Fibroblast of lung (primary cell): ENCODE measurements at places on chromosomes 4 and X. TPM values are rescaled to one million over a fixed set of nuclear protein-coding genes. Genes with fewer than 3 reads are reported as not detected.

- DNase-seq = no peak
- H3K4me3 ChIP-seq = no peak within 1 kb of the TSS
These were observed at the start of gene SPANXN4 for GRCh38 chrX:143025628-143026027. Gene SPANXN4 (plus strand): TSS chrX:143025928. CDS start chrX:143026015, 87 bp downstream.

DNA sequence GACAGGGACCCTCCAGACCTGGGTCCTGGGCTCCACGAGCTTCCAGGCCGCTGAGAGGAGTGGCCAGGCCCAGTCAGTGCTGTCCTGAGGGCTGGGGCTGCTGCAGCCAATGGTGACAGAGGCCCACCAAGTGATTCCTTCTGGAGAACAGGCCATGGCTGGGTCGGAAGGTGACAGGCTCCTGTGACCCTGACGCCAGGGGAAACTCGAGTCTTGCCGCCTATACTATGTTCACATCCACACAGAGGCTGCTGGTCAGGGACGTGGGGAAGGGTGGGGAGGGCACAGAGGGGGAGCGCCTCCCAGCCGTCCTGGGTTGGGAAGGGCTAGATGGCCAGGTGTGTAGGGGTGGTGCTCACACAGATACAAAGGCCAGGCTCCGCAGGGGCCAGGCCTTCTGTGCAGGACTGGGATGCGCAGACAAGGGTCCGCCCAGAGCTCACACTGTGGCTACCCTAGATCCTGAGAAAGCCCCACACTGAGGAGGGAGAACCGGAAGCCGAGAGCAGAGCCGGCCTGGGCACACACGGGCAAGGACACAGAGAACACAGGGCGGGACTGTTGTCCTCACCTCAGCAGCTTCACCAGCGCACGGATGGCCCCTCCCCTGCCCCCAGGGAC, 81.4 kb downstream of the HTRA3 start:
- H3K36me3 ChIP-seq = no peaks in the 10 kb centered on the region
- H3K4me3 ChIP-seq = no peak overlapping the region
- H3K27me3 ChIP-seq = peaks cover 8% of the 10 kb centered on the region

DNA sequence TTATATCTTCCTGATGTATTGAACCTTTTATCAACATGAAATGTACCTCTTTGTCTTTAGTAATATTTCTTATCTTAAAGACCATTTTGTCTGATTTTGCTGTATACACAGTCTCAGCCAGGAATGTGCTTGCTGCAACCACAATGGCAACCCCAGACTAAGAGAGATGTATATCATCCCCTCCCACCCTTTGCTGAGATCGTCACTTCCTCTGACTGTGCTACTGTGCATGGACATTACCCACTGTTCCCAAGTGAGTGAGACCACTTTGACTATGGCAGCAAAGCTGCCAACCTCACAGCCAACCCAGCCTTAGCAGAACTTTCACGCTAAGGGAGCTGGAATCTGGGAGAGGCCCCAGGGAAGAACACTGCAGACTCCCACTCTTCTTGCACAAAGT, 46.0 kb downstream of the EIF2S3 start:
- DNase-seq = peak; percentile 68
- H3K4me3 ChIP-seq = no peak overlapping the region
- H3K36me3 ChIP-seq = no peaks in the 10 kb centered on the region
- no peak overlapping the region for H3K27ac ChIP-seq
- H3K4me1 ChIP-seq = no peaks in the 10 kb centered on the region
- H3K27me3 ChIP-seq = no peaks in the 10 kb centered on the region

DNA sequence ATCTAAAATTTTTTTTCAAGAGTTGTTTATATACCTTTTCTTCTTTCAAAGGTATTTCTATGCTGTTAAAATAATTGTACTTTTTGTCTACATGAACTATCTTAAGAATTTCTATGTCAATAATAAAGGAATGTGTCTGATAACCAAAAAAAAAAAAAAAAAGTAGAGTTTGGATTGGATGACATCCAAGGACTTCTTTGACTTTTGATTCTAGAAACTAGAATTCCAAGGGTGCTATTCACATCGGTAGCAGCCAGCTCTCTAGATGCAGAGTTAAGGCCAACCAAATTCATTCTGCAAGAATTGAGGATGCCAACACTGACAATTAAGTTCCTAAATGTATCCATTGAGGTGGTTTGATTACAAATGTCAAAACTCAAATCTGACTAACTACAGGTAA, 42.0 kb upstream of the PRKG2 start:
- peaks cover 6% of the 10 kb centered on the region for H3K4me1 ChIP-seq
- H3K27me3 ChIP-seq = no peaks in the 10 kb centered on the region
- no peak overlapping the region for H3K4me3 ChIP-seq
- peak; percentile 65 for DNase-seq
- H3K36me3 ChIP-seq = no peaks in the 10 kb centered on the region

- peak; percentile 67 for DNase-seq
- no peak overlapping the region for H3K4me3 ChIP-seq
- no peak overlapping the region for H3K27ac ChIP-seq
- no peaks in the 10 kb centered on the region for H3K27me3 ChIP-seq
These were observed 20.2 kb downstream of the FBXW7 start for GRCh38 chr4:152515678-152516077.

GRCh38 chr4:10020871-10021652, at the start of gene SLC2A9:
Gene SLC2A9 (minus strand): TSS chr4:10021497. CDS start chr4:10021429, 68 bp downstream.
- H3K27me3 ChIP-seq = no peaks in the 10 kb centered on the region
- H3K4me3 ChIP-seq = no peak within 1 kb of the TSS
- no peak within 1 kb of the TSS for H3K27ac ChIP-seq
- DNase-seq = no peak
- H3K36me3 ChIP-seq = no peaks in the 10 kb centered on the region
- peaks cover 4% of the 10 kb centered on the region for H3K4me1 ChIP-seq

GRCh38 chr4:1449833-1450741, 43.8 kb upstream of the NKX1-1 start:
- H3K4me3 ChIP-seq = no peak overlapping the region
- H3K36me3 ChIP-seq = no peaks in the 10 kb centered on the region
- DNase-seq = no peak

GRCh38 chr4:146443525-146443924, 78.2 kb downstream of the SLC10A7 start:
- H3K36me3 ChIP-seq = no peaks in the 10 kb centered on the region
- H3K27me3 ChIP-seq = no peaks in the 10 kb centered on the region
- DNase-seq = peak; percentile 11
- H3K4me3 ChIP-seq = no peak overlapping the region

DNA sequence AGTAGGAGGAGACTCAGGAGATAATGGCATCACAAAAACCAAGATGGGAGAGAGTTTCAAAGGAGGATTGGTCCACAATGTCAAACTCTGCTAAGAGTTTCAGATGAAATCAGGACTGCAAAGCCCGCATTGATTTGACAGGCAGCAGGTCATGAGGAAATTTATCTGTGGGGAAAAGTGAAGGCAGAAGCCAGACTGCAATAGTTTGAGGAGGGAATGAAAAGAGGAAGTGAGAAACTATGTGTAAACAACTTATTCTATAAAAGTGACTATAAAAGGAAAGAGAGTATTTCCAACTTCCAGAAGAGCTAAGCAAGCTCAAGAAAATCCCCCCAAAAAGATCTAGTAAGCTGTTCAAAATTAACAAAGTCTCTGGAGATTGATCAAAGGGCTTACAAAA, 66.3 kb upstream of the DGKK start:
- DNase-seq = no peak
- H3K4me3 ChIP-seq = no peak overlapping the region
- H3K36me3 ChIP-seq = no peaks in the 10 kb centered on the region
- H3K4me1 ChIP-seq = no peaks in the 10 kb centered on the region

DNA sequence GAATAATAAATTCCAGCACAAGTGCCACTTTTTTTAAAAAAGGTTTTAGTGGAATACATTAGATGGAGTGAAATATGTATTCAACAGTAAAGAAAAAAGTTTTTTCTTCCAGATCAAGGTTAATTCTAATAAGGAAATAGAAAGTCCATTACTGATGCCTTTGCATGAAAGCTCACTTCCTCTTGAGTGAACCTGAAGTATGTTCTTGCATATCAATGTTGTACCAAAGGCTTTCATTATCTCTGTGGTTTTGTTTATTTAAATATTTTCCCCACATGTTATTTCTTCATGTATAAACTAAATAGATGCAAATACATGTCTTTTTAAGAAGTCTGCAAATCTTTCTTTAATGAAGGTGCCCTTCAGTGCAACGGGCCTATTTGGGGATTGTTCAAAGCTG, 307.9 kb downstream of the C4orf33 start:
- H3K27ac ChIP-seq = no peak overlapping the region
- H3K36me3 ChIP-seq = no peaks in the 10 kb centered on the region
- no peak overlapping the region for H3K4me3 ChIP-seq
- no peaks in the 10 kb centered on the region for H3K4me1 ChIP-seq

DNA sequence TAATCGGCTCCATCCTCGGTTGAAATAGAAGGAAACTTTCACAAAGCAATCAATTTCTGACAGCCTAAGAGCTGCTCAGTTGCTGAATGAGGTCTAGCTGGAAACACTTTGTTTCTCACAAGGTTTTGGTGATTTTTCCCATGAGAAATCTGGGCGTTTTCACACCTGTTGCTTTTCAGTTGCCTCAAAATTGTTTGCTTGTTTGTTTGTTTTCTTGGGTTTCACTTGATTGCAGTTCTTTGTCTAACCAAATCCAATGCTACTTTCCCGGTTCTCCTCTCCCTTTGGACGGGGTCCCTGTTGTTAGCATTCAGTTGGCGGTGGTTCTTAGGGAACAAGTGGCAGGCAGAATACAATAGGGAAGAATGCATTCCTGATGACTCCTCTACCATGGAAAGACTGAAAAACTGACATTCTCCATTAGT, 135.5 kb downstream of the PALLD start:
- no peaks in the 10 kb centered on the region for H3K27me3 ChIP-seq
- peak; percentile 67 for DNase-seq
- H3K27ac ChIP-seq = no peak overlapping the region
- H3K4me1 ChIP-seq = peaks cover 30% of the 10 kb centered on the region
- H3K4me3 ChIP-seq = peak overlapping the region; percentile 61

DNA sequence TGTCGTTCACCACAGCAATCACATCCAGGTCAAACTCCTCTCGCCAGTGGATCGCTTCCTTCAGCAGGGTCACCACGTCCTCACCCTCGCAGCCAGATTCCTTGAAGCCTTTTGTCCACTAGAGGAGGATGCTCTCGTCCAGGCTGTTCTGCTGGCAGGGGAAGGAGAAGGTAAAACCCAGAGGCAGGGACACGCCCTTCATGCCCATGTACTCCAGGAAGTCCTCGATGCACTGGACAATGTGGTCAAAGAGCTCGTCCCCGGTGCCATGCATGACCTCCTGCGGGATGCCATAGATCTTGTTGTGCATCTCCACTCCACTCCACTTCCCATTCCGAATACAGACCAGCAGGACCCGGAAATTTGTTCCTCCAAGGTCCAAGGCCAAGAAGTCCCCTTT, 152.4 kb downstream of the TENT5D start:
- no peaks in the 10 kb centered on the region for H3K27me3 ChIP-seq
- no peak for DNase-seq
- no peak overlapping the region for H3K4me3 ChIP-seq
- no peaks in the 10 kb centered on the region for H3K36me3 ChIP-seq
- no peak overlapping the region for H3K27ac ChIP-seq
- no peaks in the 10 kb centered on the region for H3K4me1 ChIP-seq

DNA sequence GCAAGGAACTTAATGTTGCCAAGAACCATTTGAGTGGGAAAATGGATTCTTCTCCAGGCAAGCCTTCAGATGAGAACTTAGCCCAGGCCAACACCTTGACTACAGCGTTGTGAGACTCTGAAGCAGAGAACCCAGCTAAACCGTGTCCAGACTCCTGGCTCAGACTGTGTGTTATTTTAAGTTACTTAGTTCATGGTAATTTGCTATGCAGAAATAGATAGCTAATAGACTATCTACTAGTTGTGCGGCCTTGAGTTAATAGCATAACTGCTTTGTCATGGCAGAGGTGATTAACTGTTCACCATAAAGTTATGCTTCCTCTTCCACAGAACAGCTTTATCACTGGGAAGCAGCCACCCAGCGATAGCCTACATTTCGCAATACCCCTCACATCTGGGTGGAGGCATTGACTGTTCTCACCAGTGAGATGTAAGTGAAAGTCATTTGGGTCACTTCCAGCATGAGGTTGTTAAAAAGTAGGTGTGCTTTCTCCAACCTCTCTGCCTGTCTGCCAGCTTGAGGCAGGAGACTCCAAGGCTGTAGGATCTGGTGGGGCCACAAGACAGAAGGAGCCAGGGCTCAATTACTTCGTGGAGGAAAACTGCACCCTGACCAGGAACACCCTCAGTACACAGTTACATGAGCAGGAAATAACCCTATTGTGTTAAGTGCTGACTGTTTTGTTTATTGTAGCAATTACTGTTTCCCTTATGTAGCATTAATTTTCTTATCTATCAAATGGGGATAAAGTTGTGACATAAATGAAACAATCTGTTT, 94.2 kb downstream of the GPAT3 start:
- no peaks in the 10 kb centered on the region for H3K27me3 ChIP-seq
- no peak overlapping the region for H3K4me3 ChIP-seq
- peak; percentile 78 for DNase-seq
- no peaks in the 10 kb centered on the region for H3K4me1 ChIP-seq

DNA sequence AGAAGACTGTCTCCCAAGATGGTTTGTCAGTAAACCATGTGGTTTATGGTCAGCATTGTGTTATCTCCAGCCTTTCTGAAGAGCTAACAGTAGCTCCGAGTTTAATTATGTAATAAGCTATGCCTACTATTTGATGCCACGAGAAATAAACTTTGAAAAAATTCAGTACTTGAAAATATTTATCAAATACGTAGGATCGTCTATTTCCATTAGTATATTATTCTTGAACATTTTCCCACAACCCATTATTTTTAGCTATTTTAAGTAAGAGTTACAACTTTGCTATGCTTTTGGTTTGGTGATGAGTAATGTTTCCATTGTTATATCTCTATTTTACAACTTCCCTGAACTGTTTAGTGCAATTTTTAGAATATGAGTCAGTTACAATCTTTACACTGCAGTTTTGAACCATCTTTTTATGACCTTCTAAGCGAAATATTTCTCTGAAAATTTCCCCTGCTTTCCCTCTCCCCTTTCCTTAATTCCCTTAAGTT, 44.5 kb upstream of the TRIM2 start:
- H3K4me1 ChIP-seq = no peaks in the 10 kb centered on the region
- H3K4me3 ChIP-seq = no peak overlapping the region
- no peak overlapping the region for H3K27ac ChIP-seq
- peak; percentile 88 for DNase-seq
- H3K27me3 ChIP-seq = peaks cover 2% of the 10 kb centered on the region
- no peaks in the 10 kb centered on the region for H3K36me3 ChIP-seq

The EVC gene
- total RNA-seq = 24.4 and 39.0 TPM in 2 replicates

The CDKL2 gene
- total RNA-seq = 1.8 and 2.3 TPM in 2 replicates

The CCDC160 gene
- total RNA-seq = 0.17 and 0.26 TPM in 2 replicates

The KLHL34 gene
- total RNA-seq = 0.17 TPM in 1 of 2 replicates, not detected in the other

The TBCK gene
- total RNA-seq = 51.1 and 69.9 TPM in 2 replicates

The PCYT1B gene
- total RNA-seq = 0.17 and 0.51 TPM in 2 replicates

The H2BW2 gene
- total RNA-seq = not detected in 2 replicates
